ENCODE measurements at places on chromosomes 6 and 20.

GRCh38 chr6:13261464-13261994, 66.8 kb downstream of the TBC1D7 start:
- H3K36me3 ChIP-seq, result no peaks in the 10 kb centered on the region
- DNase-seq, result no peak
- H3K27ac ChIP-seq, result no peak overlapping the region
- no peaks in the 10 kb centered on the region for H3K27me3 ChIP-seq

GRCh38 chr6:14567842-14568241, 450.3 kb downstream of the CD83 start:
- H3K4me3 ChIP-seq, result no peak overlapping the region
- H3K36me3 ChIP-seq, result no peaks in the 10 kb centered on the region
- no peak overlapping the region for H3K27ac ChIP-seq
- DNase-seq, result no peak
- H3K27me3 ChIP-seq, result no peaks in the 10 kb centered on the region

GRCh38 chr20:14495066-14495465, 157.7 kb upstream of the FLRT3 start:
- no peaks in the 10 kb centered on the region for H3K27me3 ChIP-seq
- H3K4me1 ChIP-seq, result no peaks in the 10 kb centered on the region
- H3K27ac ChIP-seq, result no peak overlapping the region
- H3K36me3 ChIP-seq, result no peaks in the 10 kb centered on the region
- no peak overlapping the region for H3K4me3 ChIP-seq

- H3K36me3 ChIP-seq, result no peaks in the 10 kb centered on the region
- H3K27me3 ChIP-seq, result no peaks in the 10 kb centered on the region
- no peak for DNase-seq
- H3K4me3 ChIP-seq, result no peak overlapping the region
- no peak overlapping the region for H3K27ac ChIP-seq
These were observed 143.0 kb upstream of the PTPN1 start for GRCh38 chr20:50367104-50367674.

GRCh38 chr6:52303178-52303577, 18.6 kb upstream of the MCM3 start:
- no peaks in the 10 kb centered on the region for H3K36me3 ChIP-seq

GRCh38 chr6:151763303-151763702, 44.2 kb upstream of the ESR1 start:
- peak overlapping the region; percentile 51 for H3K27ac ChIP-seq
- DNase-seq, result no peak
- H3K27me3 ChIP-seq, result no peaks in the 10 kb centered on the region
- peak overlapping the region; percentile 3 for H3K4me3 ChIP-seq

GRCh38 chr6:168414336-168415097, 26.5 kb upstream of the SMOC2 start:
- H3K27me3 ChIP-seq, result no peaks in the 10 kb centered on the region
- no peak overlapping the region for H3K27ac ChIP-seq
- no peak overlapping the region for H3K4me3 ChIP-seq
- H3K4me1 ChIP-seq, result no peaks in the 10 kb centered on the region

Data from heart left ventricle (tissue), 16 donors.